Left kidney (tissue), 8 donors: ENCODE measurements at places on chromosomes 1 and 21. TPM values are rescaled to one million over a fixed set of nuclear protein-coding genes. Genes with fewer than 3 reads are reported as not detected.
A peak's percentile ranks its signal among the peaks of the same experiment; 100 is the strongest.

- DNase-seq, result no peak
These were observed 9.1 kb downstream of the PLOD1 start for GRCh38 chr1:11943619-11944018.

OR2T11 gene
- not detected for polyA plus RNA-seq

DNA sequence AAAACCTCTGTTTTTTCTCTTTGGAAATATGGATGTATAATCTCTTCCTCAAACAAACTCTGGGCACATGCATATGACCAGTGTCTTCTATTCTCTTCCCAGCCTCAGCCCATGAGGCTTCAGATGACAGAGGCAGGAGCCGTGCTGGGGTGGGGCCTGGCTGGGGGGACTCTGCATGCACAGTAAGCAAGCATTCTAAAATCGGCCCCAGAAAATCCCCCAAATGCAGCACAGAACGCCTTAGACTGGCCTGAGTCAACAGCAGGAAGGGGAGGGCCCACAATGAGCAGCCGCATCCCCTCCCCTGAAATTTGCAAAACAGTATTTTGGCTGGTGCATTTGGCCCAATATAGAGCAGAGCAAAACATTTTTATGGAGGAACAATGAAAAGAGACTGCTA is 47.8 kb downstream of the ITPKB start:
- DNase-seq, result no peak

PPFIA4 gene
- 9.7 TPM for polyA plus RNA-seq

DNA sequence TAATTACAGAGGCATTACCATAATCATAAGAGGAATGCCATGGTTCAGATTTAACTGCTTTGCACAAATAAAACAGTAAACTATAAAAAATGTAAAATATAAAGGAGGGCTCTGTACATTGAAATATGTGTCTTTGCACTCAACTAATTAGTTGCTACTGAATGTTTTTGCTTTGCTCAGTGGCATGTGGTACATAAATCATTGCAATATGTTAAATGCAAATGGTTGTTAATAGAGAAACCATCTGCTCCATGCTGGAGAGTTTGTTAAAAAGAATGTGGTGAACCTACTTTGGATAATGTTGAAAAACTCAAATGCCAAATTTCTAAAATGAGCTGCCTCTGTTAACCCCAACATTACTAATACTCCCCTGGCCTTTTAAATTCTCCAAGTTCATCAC is 201.5 kb downstream of the NTNG1 start:
- DNase-seq, result no peak

DNA sequence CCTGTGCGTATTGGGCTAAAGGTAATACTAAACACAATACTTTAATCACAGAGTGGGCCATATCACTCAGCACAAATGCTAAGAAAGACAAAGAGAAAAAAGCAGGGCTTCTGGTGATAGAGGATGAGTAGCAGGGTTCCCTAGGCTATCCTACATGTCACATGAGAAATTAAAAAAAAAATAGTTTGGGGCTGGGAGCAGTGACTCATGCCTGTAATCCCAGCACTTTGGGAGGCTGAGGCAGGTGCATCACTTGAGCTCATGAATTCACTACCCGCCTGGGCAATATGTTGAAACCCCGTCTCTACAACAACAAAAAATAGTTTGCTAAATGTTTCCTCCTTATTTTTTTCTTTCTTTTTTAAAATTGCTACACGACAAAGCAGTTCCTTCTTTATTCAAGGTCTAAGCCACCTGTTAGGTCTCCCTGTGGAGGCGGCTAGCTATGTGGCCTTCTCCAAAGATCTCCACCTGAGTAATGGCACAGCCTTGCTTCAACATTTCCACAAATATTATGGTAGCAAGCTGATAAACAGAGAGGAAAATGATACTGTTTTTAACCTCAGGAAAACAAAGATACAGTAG is 1.5 kb downstream of the ENSA start:
- DNase-seq, result no peak

DNA sequence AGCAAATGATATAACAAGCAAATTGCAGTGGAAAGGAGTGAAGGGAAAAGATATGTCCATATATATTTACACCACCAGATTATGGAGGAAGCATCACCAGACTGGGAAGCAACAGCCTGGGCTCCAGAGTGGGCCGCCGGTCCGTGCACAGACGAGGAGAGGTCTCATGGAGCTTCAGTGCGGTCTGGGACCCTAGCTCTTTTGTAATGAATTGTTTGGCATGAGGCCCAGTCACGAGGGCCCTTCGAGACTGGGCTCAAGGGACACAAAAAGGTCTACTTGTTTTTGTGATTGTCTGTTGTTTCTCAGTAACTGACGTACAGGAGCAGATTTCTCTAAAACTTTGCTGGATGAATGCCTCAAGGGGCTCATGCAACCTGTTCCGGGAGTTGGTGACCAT is 12.9 kb upstream of the STUM start:
- DNase-seq, result no peak

GRCh38 chr1:24344090-24344742 is 25.1 kb downstream of the GRHL3 start:
- no peak for DNase-seq

GRCh38 chr1:114353262-114353661 is 157.7 kb downstream of the TRIM33 start:
- peak; percentile 48 for DNase-seq

SHE gene
- polyA plus RNA-seq, result 9.8 TPM

GRCh38 chr21:29613021-29613420 is 314.3 kb downstream of the BACH1 start:
- no peak for DNase-seq

DNA sequence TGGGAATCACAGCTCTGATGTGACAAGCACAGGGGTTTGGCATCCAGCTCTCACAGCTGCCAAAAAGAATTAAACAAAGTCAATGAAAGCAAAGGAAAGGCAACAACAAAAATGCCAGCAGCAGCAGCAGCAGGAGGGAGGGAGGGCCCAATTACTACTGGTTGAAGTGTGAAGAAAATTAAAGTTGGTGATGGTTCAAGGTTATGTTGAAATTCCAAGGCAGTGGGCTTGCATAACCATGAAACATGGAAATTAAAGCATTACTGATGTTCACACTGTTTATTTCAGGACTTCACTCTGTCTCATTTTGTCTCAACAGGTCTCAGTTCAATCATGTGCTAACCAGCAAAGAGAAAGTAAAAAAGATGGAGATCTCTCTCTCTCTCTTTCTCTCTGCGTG is 220.3 kb upstream of the LYPLAL1 start:
- no peak for DNase-seq

PNRC2 gene
- polyA plus RNA-seq, result 209 TPM

DNA sequence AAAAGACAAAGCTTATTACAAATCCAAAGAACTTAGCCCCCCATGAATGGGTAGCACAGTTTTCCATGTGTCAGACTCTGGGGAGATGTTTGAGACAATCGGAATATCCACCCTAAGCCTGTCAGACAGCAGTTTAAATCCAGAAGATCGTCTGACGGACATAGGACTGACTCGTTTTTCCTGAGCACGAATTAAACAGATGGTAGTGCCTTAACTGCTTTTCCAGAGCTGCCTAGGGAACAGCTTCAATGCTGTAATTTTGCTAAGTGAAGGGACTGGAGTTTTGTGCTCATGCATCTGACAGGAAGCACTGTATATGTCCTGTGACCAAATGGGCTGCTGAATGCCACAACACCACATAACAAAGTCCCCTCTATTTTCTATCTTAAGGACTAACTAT is 48.6 kb downstream of the PCNX2 start:
- no peak for DNase-seq

DNA sequence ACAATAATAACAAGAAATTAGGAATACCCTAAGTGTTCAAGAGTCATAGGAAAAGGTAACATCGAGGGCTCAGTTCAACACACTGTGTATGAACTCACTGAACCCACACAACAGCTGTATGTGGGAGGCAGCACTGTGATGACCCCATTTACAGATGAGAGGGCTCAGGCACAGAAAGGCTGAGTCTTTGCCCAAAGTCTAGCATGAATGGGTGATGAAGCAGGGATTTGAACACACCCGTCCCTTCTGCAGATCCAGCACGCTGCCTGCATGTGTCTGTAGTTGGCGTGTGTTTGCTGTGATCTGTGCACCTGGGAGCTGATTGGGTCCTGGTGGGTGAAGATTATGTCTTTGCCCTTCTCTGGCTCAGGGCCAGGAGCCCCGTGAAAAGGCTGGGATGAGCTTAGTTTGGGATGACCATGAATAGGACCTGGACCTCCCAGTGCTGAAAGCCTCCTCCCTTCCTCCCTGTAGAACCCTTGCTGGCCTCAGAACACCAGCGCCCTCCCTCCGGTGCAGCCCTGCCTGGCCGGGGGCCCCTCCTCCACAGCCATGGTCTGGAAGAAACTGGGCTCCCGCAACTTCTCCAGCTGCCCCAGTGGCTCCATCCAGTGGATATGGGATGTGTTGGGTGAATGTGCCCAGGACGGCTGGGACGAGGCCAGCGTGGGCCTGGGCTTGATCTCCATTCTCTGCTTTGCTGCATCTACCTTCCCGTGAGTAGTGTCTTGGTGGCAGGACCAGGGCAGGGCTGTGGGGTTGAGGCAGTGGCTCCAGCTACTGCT is 5.2 kb downstream of the SLC66A1 start:
- no peak for DNase-seq

GRCh38 chr1:17686258-17686657 is 68.9 kb upstream of the ACTL8 start:
- DNase-seq, result no peak

E2F2 gene
- polyA plus RNA-seq, result 5.9 TPM

DNA sequence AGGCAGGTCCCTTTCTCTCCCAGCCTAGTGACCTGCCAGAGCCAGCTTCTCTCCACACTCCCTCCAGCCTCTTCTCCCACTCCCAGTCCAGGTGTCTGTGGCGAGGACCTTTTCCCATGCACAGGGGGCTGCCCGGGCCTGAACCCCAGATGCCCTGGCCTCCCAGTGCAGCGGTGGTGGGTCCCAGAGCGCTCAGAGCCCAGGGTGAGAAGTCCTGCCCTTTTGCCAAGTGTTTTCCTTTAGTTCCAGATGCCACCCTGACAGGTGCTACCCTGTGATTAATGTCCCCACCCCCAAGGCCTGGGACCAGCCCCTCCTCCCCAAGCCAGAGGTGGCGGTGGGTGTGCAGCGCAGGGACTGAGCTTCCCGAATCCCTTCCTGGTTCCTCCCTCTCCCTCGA is 90.4 kb downstream of the PAX7 start:
- no peak for DNase-seq

- no peak for DNase-seq
These were observed 133.4 kb downstream of the DMRTB1 start for GRCh38 chr1:53592521-53592982.

- no peak for DNase-seq
These were observed 83.4 kb upstream of the PLPPR4 start for GRCh38 chr1:99180915-99181314.

DNA sequence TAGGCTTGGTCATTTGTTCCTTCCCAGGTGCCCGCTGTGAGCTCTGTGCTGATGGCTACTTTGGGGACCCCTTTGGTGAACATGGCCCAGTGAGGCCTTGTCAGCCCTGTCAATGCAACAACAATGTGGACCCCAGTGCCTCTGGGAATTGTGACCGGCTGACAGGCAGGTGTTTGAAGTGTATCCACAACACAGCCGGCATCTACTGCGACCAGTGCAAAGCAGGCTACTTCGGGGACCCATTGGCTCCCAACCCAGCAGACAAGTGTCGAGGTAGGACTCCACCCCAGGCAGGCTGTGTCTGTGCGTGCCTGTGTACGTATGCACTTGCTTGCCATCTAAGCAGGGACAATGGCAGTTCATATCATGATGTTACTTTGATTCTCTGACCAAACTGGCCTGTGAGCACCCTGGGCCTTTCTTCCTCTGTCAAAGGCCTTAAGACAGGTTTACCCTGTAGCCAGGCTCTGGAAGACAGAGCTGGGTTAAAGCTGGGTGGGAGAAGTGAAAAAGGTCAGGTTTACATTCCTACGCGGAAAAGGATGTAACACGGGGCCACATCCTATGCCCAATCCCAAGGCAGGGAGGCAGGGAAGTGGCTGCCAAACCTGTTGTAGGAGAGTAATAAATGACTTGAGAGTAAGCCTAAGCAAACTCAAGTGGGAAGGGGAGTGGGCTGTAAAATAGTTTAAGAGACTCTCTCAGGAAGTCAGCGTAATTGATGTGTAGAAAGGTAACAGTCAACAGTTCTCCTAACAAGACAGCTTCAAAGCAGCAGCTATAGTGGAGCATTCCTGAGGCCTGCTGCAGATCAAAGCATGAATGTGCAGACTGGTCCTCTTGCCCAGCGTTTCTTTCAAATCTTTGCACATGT is 42.5 kb downstream of the LAMC2 start:
- no peak for DNase-seq

GRCh38 chr1:70143048-70143659 is 62.2 kb downstream of the LRRC40 start:
- no peak for DNase-seq

BNIPL gene
- polyA plus RNA-seq, result 3.4 TPM

- peak; percentile 69 for DNase-seq
These were observed 45.1 kb upstream of the DNAH14 start for GRCh38 chr1:224884361-224884801.
